Activated naive CD4-positive, alpha-beta T cell (primary cell): ENCODE measurements at places on chromosomes 3 and 15.

DNA sequence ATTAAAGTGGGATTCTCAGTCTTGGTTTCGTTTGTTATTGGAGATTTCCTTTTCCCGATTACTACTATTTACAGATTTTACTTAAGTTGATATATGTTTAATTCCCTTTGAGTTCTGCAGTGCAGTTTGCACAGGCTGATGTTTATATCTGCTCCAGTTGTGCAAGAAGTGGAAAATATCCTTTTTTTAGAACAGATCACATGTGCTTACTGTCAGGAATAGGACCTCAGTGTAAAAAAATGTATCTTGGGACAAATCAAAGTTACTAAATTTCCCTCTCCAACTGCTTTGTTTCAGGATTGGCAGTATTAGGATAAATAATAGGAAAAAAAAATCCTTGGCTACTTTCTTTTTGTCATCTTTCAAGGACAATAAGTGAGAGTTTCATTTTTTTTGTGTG is 6.9 kb downstream of the MITF start:
- DNase-seq, result no peak

GRCh38 chr15:55884223-55884622 is 109.2 kb downstream of the NEDD4 start:
- no peak for DNase-seq

DNA sequence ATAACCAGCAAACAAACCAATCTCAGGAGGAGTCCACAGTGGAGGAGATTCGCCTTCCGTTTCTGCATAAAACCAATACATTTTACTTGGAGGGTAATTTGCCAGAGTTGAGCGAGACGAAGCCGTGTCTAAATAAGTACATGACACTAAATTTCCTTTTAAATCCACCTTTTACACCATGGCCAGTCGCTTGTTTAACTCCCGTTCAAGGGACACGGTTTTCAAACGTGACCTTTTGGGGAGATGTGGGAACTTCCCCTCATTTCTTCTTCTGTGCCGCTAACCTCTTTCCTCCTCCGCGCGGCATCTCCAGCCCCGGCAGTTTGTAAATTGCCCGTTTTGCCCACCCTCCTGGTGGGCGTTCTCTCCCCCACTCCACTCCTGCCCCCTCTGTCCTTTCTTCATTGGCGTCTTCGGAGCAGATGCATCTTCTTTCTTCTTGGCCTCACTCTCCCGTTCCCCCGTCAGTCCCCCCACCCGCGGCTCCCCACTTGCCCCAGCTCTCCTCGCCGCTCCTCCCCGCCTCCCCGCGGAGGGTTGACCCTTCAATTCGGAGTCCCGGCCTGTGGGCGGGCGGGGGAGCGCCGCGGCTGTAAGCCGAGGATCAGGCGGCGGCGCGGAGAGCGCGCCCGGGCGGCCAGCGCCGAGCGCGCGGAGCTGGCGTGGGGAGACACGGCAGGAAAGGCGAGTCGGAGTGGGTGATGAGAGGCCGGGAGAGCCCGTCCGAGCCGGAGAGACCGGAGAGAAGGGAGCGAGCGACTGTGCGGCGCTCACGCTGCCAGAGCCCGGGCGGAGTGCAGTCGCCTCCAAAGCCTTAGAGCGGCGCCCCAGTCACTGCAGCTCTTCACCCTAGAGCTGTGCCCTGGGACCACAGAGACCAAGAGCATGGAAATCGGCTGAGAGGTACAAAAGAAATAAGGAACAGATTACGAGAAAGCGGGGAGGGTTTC is at the start of gene NLGN1:
TSS of gene NLGN1 (plus strand) at position 584 of the 950 bp plus-strand sequence.
- DNase-seq, result no peak

GRCh38 chr3:105828703-105829102 is 40.1 kb downstream of the CBLB start:
- no peak for DNase-seq

- no peak for DNase-seq
Measured at GRCh38 chr15:58357529-58358476, 74.0 kb upstream of the LIPC start.

GRCh38 chr3:129095285-129095684 is 26.3 kb downstream of the RAB43 start:
- no peak for DNase-seq

GRCh38 chr3:186467969-186468368 is 76.2 kb downstream of the CRYGS start:
- no peak for DNase-seq

DNA sequence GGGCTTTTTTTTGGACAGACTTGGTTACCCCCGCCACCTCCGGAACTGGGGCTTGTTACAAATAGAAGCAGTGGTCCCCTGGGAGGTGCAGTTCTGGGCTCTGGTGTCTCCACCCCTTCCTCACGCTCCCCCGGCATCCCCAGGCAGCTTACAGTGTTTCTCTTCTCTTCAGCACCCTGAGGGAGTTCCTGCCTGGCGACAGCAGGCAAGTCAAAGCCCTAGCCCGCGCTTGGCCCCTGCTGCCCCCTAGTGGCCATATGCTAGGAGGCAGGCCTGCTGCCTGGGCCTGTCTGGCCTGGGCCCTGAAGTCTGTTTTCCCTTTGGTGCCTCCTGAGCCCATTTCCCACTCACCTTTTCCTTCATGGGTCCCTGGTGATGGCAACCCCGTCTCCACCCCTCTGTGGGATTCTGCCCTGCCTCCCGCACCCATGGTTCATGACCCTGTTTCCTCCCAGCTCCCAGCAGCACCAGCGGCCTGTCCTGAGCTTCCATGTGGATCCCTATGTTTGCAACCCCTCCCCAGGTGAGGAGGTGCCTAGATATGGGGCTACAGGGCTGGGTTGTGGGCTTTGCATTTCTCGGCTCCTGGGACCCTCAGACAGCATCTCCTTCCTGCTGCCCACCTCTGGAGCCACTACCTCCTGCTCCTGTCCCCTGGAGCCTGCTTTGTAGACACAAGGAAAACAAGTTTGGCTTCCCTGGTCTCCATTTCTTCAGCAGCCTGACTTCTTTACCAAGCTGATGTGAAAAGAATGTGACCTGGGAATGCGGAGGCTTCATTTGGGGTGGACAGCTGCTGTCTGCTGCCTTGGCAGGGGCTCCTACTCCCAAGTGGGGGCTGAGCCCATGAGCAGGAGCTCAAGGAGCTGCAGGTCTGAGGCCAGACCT is 2.2 kb downstream of the SNX22 start:
- peak; percentile 90 for DNase-seq

GRCh38 chr3:46090161-46090591 is 62.9 kb upstream of the XCR1 start:
- DNase-seq, result no peak

- DNase-seq, result no peak
Measured at GRCh38 chr3:41881233-41881821, 80.6 kb downstream of the ULK4 start.
